ENCODE measurements at places on chromosomes 4 and X.

DNA sequence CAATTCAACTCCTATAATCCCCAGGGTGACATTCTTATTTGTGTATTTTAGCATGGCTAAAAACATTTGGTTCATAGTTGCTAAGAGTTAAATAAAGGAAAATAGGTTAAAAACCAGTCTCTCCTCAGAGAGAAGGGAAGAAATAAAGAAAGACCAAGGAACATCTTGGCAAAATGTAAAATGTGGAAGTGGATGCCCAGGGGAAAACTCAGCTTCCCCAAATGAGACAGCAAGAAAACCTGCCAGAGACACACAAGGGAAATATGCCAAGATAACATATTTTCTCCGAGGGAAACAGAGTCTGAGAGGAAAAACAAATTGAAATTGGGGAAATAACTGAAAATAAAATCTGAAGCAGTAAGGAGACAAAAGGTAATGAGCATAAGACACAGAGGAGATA is 1569.3 kb downstream of the PCDH18 start:
- DNase-seq = no peak

DNA sequence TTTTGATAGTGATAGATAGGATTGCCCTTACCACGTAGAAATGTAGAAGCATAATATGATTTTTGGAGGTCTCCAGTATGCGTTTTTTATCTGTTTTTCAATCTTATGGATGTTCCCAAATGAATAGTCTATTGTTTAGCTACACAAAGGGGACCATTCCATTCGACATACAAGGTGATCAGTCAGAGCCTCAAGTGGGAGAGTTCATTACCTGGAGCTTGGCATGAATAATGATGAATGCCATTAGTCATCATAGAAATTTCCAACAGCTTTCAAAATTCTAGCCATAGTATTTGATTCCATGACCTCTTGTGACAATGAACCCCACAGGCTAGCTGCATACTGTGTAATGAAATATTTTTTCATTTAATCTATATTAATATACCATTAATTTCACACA is 123.6 kb downstream of the PDHA2 start:
- DNase-seq = no peak

- peak; percentile 43 for DNase-seq
Observed at GRCh38 chrX:152138388-152138784, at the start of gene MAGEA10. MAGEA10 (minus strand) TSS chrX:152138577; CDS start chrX:152135620, 2,957 bp downstream.

DNA sequence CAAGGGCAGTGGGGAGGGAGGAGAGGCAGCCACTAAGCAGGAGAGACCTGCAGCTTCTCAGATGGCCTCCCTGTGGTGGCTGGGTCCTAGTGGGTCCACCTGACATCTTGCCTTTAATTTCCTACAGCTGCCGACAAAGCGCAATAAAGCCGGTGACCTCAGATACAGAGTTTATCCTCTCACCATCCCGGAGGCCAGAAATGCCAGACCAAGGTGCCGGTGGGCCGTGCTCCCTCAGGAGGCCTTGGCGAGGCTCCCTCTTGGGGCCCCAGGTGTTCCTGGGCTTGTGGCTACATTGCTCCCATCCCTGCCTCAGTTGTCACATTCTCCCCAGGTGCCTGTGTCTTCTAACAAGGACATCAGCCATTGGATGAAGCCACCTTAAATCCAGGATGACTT is 103.0 kb downstream of the ADRA2C start:
- DNase-seq = no peak

GRCh38 chr4:53132132-53132891 is 233.5 kb downstream of the SCFD2 start:
- DNase-seq = no peak
